ENCODE measurements at places on chromosomes 11 and 22. TPM values are rescaled to one million over a fixed set of nuclear protein-coding genes. Genes with fewer than 3 reads are reported as not detected.

- no peak for DNase-seq
Observed at GRCh38 chr11:95282291-95282751, 51.3 kb upstream of the SESN3 start.

The MAPK8IP2 gene
- 1.3 TPM for total RNA-seq

GRCh38 chr11:3137486-3138177, 27.5 kb downstream of the OSBPL5 start:
- no peak for DNase-seq

DNA sequence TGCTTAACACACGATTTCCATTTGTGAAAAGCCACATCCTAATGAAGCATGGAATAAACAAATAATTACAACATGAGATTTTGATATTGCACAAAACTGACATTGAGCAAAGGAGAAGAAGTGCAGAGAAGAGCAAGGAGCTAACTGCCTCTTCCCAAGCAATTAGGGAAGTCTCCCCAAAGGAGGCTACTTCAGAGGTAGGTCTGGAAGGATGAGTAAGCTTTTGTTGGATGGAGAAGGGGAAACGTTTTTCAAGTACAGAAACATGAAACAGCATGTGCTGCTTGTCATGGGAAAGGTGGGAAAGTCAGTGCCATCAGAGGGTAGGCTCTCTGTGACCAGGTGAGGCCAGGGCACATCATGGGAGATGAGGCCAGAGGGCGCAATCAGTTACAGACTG, 132.2 kb upstream of the SESN3 start:
- DNase-seq = no peak

The CLCF1 gene
- total RNA-seq = 2.7 TPM

GRCh38 chr22:19176732-19177131, 1.8 kb downstream of the SLC25A1 start:
- no peak for DNase-seq

GRCh38 chr11:79081471-79082031, 359.3 kb downstream of the TENM4 start:
- DNase-seq = no peak

DNA sequence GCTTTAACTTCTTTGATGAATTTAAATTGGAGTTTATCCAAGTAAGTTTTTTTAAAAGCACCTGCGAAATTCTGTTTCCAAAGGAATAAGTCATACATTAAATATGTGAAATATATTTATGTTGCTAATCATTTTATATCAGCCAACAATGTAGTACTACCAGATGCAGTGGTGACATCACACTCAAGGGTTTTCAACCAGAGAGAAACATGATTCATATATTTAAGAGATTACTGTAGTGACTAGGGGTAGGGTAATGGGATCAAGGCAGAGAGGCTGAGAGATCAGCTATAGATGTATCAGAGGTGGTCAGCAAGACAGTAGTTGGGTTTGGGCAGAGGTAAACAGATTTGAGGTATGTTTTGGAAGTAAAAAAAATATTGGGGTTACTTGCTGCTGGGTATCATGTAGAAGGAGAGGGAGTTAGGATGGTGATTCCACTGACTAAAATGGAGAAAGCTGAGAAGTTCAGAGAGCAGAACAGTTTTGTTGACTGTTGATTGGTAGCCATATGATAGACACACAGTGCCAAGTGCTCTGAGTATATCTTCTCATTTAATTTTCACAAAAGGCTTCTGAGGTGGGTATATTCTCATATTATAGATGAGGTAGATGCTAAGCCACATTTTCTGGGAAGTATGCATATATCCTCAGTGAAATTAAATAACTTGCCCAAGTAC, 39.4 kb downstream of the CEP57 start:
- no peak for DNase-seq

The ST14 gene
- total RNA-seq = 109 TPM

- no peak for DNase-seq
Observed at GRCh38 chr11:79082907-79083306, 357.9 kb downstream of the TENM4 start.

The PLAAT5 gene
- total RNA-seq = 0.13 TPM

GRCh38 chr11:86240164-86240563, 4.4 kb upstream of the EED start:
- no peak for DNase-seq

DNA sequence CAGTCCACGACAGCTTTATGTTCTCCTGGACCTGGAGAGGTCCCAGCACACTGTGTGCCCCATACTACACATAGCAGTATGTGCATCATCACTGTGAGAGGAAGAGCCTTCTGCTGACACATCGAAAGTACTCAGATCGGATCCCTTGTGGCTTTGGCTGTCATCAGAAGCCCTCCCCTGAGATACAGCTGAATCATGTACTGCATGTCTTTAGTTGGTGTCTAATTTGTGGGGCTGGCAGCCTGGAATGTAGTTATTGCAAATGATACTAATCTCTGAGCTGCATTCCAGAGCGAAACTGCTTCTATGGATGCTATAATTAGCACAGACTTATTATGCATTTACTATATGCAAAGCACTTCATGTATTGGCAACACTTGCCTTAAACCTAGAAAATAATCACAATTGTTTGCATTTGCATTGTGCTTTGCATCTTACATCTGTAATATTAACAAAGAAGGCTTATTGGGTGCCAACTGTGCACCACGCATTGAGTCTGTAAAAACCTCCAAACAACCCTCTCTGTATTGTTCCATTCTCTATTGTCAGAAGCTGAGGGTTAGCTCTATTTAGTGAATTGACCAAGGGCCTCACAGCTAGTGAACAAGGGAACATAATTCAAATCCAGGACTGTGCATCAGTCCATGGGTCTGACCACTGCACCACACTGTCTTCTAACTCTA, 89.2 kb upstream of the CRTAM start:
- DNase-seq = peak; percentile 15

- no peak for DNase-seq
Observed at GRCh38 chr11:115408036-115408921, 95.9 kb downstream of the CADM1 start.

GRCh38 chr11:76621466-76621865, 49.1 kb downstream of the LRRC32 start:
- no peak for DNase-seq

The HTATIP2 gene
- 52.9 TPM for total RNA-seq

The TMEM191C gene
- total RNA-seq = 8.8 TPM

The CCDC116 gene
- 1.9 TPM for total RNA-seq

DNA sequence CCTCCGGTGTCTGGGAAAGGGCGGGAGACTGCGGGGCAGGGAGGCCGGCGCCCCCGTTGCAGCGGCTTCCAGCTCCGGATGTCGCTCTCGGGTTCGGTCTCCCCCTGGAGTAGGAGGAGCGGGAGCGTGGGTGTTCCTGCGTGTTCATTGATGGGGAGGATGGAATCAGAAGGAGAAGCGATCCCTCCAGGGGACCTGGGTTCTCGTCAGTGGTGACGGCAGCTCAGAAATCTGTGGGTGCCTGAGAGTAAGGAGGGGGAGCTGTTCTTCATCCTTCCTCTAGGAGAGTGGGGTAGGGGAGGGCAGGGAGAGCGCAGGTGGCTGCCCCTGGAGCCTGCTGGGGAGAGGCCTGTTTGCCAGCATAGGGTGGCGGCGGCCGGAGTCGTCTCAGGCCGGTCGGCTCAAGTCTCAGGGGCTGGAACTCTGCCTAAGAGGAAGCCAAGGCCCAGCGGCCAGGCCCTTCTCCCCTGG, 1.1 kb downstream of the UBASH3B start:
- no peak for DNase-seq

- DNase-seq = no peak
Observed at GRCh38 chr11:76086743-76087635, 119.3 kb downstream of the WNT11 start.

The GTPBP1 gene
- 15.3 TPM for total RNA-seq

GRCh38 chr22:44881624-44882023, 128.2 kb downstream of the PHF21B start:
- DNase-seq = no peak

DNA sequence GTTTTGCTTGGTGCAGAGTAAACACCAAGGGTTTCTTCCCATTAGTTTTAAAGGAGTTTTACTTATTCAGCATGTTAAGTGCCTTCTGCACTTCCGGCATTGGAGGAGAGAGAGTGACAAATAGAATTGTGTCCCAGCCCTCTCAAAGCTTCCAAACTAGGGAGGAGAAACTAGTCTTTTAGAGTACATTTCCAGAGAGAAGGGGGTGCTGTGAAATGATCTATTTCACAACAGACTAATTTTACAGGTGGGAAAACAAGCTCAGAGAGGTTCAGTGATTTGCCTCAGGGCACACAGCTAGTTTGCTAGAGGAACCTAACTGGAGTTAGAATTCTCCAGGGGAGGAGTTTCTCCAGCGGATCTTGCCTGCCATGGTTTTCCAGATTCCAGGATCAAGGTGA, 12.6 kb downstream of the MPST start:
- DNase-seq = no peak

DNA sequence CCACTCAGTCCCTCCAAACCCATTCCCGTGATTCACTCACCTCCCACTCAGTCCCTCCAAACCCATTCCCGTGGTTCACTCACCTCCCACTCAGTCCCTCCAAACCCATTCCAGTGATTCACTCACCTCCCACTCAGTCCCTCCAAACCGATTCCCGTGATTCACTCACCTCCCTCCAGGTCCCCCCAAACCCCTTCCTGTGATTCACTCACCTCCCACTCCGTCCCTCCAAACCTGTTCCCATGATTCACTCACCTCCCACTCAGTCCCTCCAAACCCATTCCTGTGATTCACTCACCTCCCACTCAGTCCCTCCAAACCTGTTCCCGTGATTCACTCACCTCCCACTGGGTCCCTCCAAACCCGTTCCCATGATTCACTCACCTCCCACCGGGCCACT, 639.6 kb downstream of the BRD1 start:
- DNase-seq = no peak

DNA sequence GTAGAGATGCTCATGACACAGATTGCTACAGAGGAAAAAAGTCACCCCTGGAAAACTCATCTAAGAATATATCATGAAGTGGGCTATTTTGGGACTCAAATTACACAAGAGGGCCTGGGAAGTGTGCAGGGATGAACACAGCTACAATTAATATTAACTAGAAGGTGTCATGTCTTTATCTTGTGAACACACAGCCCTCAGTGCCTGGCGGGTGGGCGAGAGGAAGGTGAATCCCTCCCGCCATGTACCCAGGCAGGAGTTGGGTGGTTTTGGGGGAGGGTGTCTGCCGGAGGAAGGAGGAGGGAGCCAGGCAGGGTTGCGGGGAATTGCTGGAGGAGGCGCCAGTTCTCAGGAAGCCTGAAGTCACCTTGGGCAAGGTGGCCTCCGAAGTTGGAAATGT, 5.1 kb upstream of the FAM83F start:
- DNase-seq = no peak

GRCh38 chr11:128521682-128522054, 65.7 kb downstream of the ETS1 start:
- no peak for DNase-seq

The ABCG4 gene
- 0.38 TPM for total RNA-seq

The PIH1D2 gene
- 1.7 TPM for total RNA-seq

- no peak for DNase-seq
Observed at GRCh38 chr11:32044158-32044863, 46.6 kb upstream of the RCN1 start.

DNA sequence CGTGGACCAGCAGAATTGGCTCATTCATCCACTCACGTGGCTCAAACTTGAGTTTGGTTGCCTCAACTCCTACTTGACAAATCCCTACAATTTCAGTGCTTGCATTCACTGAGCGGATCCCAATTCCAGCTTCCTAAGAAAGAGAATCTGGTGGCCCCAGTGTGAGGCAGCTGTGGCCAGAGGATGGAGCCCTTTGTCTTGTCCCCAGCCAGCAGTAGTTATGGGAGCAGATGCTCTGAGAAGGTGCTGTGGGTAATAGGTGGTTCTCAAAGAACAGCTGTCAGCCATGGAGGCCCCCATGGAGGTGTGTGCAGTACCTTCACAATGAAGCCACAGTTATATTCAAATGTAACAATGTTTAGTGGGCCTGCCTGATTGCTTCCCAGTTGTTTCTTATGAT, 39.3 kb downstream of the KREMEN1 start:
- no peak for DNase-seq

DNA sequence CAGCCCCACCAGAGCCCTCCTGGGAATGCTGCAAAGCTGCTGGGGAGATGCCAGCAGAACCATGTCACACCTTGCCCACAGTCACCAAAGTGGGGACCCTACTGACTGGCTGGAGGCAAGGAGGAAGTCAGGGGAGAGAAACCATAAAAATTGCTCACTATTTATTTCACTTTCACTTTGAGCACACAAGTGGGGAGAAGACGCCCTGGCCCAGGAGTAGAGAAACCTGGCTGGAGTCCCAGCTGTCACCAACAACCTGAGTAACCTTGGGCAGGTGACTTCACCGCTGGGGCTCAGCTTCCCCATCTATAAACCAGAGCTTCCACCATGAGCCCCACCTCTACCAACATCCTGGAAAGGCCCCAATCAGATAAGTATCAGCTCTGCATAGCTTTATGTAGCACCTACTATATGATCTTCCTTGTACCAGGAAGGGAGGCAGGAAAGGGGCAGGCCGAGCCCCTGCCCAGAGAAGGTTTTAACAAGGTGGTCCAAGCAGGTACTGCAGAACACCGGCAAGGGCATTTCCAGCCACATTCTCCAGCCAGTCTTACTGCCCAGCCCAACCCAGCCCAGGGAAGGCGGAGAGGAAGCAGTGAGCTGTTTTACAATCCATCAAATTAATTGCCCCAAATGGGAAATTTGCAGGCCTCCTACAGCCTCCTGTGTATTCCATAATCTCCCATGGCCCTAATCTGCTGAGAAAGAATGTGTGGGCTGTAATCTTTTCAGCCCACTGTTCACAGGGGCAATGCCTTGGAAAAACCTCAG, 27.6 kb downstream of the PLEKHA7 start:
- no peak for DNase-seq

- DNase-seq = no peak
Observed at GRCh38 chr22:39281126-39281525, 36.3 kb upstream of the PDGFB start.

DNA sequence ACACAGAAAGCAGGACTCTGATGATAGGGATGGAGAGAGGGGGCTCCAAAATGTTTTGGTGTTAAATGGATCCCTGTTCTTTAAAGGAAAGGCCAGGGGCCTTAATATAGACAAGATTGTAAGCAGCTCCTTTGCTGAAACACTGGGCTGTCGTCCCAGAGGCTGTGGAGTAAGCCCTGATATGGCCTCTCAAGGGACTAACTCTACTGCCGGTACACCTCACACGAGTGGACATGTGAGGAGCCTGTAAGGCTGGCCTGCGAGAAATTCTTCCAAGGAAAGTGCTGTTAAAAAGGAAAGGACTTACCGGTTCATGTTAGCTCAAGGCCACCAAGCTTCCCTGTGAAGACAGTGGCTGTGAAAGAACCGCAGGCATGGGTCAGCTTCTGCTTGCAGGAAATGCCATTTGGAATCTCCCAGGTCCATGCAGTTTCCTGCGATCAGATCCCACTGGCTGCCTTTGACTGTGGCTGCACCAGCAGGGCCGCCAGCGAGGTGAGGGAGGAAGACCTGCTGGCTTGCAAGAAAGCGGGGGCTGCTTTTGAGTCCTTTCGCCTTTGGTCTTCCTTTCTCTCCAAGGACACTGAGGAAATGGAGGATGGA, 106.6 kb downstream of the PRR5L start:
- no peak for DNase-seq
